ENCODE measurements at places on chromosomes 5 and 9.

GRCh38 chr5:82551840-82552385 lies 273.8 kb upstream of the RPS23 start:
- DNase-seq, result no peak

- DNase-seq, result peak; percentile 95
Measured at GRCh38 chr9:134434894-134435506, 108.7 kb downstream of the RXRA start.

DNA sequence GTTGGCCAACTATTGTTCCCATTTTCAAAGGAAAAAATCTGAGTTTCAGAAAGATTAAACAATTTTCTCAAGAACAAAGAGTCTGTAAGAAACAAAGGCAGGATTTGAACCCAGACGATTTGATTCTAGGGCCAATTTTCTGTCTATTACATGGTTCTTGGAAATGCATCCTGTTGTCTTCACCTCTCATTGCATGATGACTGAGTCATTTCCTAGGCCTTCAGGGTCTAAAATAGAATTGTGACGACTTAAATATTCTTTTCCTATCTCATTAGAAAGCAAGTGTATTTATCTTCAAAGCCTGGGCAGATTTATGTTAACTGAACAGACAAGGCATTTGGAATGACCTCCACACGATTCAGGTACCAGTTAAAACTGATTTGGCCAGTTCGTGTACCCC lies 512.9 kb downstream of the NTRK2 start:
- no peak for DNase-seq

DNA sequence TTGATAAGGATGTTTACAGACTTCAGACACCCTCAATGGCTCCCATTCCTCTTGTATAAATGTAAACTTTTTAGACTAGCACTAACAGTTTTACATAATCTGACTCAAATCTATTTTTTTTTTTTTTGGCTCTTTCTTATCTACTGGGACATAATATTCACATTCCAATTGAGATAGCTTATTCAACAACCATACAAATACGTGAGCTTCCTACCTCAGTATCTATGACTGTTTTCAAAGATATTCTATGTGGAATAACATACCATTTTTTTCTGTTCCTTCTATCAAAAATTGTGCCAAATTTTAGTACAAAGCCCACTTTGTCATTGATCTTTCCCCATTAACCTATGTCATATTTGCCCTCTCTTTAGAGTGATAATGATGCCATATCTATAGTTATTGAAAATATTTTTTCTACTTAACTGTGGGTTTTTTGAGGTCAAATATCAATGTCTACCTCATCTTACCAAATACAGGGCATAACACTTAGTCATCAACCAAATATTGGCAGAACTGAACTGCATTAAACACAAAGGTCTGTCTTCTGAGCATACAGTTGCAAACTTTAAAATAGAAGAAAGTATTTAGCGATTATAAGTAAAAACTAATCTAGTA lies 482.6 kb downstream of the PTPRD start:
- no peak for DNase-seq

- no peak for DNase-seq
Measured at GRCh38 chr5:8686707-8687106, 817.8 kb downstream of the MTRR start.

DNA sequence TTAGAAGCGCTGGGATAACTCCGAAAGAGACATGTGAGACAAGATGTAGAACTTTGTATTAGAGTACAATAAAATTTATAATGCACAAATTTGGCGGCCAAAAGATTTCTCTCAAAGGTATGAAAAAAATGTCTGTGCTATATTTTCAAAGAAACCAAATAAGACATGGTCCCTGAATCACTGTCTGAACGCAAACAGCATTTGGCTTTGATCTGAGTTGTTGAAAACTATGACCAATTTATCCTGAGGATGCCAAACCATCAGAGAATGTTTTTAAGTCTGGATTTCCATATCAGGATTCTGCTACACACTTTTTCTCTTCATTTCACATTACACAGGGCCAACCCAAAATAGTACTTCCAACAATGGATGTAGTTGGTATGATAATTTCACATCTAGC lies 9.9 kb upstream of the GLIS3 start:
- no peak for DNase-seq

DNA sequence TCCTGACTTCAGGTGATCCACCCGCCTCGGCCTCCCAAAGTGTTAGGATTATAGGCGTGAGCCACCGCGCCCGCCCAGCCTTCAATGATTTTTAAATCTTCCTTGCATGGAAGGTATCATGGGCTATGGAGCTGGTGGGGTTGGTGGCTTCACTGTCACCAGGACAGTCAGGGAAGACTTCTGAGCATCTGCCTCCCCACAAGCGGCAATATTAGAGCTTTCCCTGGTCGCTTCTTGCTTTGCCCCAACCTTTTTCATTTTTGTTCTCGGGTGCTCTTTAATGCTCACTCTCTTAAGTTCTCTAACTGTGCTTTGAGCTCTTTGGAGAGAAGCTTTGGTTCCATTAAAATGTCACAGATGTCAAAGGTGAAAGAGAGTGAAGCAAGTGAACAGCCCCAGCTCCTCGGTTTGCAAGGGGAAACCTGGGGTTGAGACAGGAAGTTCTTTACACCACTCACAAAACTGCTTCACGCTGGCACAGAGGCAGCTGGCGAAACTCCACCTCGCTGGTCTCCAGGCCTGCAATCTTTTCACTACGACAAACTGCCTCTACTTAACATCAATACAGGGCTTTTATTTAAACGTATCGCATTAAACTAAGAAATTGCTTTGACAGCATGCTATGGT lies 142.5 kb upstream of the RETREG1 start:
- DNase-seq, result no peak

DNA sequence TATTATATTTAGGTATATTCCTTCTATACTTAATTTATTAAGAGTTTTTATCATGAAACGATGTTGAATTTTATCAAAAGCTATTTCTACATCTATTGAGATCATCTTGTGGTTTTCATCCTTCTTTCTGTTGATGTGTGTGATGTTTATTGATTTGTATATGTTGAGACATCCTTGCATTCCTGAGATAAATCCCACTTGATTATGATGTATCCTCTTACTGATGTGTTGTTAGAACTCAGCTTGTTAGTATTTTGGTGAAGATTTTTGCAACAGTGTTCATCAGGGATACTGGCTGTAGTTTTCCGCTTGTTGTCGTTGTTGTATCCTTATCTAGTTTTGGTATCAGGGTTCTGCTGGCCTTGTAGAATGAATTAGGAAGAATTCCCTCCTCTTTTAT lies 213.6 kb downstream of the GDNF start:
- DNase-seq, result no peak

DNA sequence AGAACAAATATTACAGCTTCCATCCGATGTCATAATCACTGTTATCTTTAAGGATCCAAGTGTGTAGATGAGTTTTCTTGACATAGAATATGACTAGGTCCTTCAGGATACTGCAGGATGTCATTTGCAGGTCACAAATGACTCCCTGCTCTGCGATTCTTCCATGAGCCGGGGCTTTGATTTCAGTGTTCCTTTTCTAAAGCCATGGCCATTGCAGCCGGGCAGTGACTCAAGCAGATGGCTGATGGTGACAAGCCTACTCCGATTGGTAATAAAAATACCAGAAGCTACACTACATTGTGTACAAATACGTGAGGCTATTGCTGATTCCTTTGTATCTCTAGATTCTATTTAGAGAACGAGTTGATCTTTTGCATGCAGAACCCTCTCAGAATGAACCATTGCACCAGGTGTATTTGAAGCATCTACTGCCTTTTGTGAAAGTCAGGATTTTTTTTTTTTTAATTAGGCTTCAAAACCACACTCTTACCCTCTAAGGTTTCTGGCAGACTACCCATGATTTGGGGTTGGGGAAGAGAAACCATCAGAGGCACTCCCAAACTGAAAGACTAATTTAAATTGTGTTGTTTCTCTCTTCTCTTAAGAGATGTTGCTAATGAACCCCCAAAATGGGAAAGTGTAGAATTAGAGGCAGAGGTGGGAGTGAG lies 271.0 kb upstream of the ADRA1B start:
- no peak for DNase-seq

DNA sequence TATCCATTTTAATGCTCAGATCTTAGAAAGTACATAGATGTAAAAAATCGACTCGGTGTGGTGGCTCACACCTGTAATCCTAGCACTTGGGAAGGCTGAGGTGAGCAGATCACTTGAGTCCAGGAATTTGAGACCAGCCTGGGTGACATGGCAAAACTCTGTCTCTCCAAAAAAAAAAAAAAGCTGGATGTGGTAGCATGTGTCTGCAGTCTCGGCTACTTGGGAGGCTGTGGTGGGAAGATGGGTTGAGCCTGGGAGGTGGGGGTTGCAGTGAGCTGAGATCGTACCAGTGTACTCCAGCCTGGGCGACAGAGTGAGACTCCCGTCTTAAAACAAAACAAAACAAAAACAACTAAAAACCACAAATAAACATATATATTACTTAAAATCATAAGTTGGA lies 61.4 kb downstream of the RASA1 start:
- no peak for DNase-seq

GRCh38 chr9:109245310-109245897 lies 75.5 kb downstream of the EPB41L4B start:
- no peak for DNase-seq

- DNase-seq, result no peak
Measured at GRCh38 chr5:14276380-14276779, 133.2 kb downstream of the TRIO start.

- no peak for DNase-seq
Measured at GRCh38 chr9:135572233-135572632, 10.7 kb downstream of the PAEP start.

- no peak for DNase-seq
Measured at GRCh38 chr5:160260006-160260775, 30.9 kb downstream of the FABP6 start.

- no peak for DNase-seq
Measured at GRCh38 chr5:32406650-32407049, 37.9 kb downstream of the ZFR start.

DNA sequence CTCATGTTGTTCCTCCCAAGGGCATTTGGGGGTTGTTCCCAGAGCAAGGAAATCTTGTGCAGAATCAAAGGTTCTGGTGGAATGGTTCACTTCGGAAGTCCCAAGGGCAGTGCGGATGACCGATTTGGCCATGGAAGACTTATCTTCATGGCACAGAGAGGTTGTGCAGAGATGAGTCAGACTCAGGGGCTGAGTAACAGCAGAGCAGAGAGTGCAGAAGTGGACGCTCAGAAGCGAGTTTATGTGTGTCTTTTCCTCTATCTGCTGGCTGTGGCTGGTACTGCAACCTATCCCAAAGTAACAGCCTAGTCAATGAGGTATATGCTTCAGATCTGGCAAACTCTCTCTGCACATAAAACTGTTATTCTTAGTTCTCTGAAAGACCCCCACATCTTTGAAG lies 118.1 kb downstream of the DPYSL3 start:
- DNase-seq, result peak; percentile 38

- DNase-seq, result no peak
Measured at GRCh38 chr5:119367502-119368237, 11.9 kb downstream of the TNFAIP8 start.

DNA sequence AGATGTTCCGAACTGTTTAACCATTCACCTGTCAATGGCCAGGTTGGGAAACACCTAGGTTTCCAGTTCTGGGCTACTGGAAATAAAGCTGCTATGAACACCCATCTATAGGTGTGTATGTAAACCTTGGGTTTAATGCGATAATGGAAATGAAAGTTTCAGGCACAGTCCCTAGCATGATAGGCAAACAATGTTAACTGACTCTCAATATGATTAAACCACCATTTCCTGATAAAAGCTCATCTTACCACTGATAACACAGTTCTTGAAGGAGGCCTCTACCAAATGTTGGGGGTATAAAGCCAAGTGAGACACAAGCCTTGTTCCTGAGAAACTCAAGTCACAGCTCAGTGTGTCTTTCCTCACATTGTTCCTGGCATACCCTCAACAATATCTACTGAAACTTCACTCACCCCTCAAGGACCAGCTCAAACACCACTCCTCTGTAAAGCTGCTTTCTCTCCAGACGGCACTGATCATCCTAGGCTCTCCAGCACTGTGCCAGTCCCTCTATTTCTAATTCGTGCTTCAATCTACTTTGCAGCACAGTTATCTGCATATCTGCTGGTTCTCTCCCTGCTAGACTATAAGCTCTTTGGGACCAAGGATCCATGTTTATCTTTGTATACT lies 15.8 kb downstream of the RAB14 start:
- no peak for DNase-seq

GRCh38 chr9:113216406-113216805 lies 4.7 kb downstream of the FKBP15 start:
- DNase-seq, result no peak

DNA sequence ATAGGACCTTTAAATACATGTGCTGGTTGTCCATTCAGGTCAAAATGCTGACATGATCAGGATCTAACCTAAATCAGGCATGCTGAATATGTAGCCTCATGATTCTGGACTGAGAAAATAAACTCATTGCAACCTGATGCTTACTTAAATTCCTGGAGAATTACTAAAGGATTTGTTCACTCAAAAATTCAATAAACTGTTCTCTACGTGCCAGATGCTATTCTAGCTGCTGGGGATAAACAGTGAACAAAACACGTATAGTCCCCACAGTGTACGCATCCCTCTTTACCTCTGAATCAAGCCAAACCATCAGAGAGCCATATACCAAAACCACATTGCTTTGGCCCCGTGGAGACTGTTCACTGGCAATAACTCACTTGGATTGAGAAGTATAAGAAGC lies 6.1 kb downstream of the SCAI start:
- no peak for DNase-seq

DNA sequence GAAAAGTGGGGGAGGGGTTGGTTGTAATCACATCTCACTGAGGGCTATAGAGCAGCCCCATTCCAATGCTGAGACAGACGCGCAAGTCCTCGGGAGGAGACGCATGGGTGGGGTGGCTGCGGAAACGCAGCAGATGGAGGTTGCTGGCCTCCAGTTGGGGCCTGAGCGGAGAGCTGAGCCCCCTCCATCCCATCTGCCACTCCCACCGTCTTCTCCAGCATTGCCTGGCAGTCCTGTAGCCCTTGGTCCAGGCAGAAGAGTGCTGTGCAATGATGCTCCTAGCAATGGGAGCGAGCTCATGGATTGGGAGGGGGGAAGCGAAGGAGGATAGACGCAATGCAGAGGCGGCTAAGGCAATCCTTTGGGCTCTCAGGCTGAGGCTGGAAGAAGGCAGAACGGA lies 79.4 kb upstream of the GLRA1 start:
- no peak for DNase-seq

DNA sequence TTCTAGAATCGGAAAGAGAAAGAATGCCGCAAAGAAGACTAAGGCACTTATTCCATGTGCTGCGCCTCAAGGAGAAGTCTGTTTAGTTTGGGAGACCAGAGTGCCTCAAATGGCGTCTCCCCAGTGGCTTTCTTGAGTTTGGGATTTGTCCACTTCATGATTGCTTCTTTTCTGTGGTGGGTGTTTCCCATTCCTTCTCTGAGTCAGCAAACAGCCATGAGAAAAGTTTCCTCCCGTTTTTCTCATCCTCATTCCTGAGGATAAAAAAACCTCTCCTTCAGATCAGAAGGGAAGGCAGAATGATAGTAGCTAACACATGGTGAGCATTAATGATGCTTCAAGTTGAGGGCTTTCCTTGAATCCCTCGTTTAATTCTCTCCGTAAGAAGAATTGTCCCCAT lies 275.9 kb upstream of the WWC1 start:
- no peak for DNase-seq
